T-helper 17 cell (primary cell): ENCODE measurements at places on chromosomes 13 and 19.
A peak's percentile ranks its signal among the peaks of the same experiment; 100 is the strongest.

DNA sequence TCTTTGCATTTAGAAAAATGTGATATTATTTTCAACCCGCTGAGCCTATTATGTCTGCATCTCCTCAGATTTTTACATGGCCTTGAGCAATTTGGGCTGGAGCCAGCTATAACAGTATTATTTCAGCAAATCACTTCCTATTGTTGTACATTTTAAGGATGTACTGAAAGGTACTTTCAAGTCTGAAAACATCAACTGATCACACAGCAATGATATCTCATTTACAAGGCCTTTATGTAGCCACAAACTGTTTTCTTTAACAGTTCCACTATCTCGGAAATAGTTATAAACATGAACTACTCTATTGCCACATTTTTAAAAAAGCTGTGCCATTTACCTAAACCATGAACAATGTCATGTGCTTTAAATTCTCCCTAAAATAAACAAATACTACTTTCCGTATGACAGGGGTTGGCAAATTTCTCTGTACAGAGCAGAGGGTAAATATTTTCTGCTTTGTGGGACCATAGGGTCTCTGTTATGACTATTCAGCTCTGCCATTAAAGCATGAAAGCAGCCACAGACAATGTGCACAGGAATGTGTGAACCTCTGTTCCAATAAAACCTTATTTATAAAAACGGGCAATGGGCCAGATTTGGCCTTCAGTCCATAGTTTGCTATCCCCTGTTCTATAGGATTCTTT, 560.4 kb downstream of the GPC6 start:
- no peak for DNase-seq

DNA sequence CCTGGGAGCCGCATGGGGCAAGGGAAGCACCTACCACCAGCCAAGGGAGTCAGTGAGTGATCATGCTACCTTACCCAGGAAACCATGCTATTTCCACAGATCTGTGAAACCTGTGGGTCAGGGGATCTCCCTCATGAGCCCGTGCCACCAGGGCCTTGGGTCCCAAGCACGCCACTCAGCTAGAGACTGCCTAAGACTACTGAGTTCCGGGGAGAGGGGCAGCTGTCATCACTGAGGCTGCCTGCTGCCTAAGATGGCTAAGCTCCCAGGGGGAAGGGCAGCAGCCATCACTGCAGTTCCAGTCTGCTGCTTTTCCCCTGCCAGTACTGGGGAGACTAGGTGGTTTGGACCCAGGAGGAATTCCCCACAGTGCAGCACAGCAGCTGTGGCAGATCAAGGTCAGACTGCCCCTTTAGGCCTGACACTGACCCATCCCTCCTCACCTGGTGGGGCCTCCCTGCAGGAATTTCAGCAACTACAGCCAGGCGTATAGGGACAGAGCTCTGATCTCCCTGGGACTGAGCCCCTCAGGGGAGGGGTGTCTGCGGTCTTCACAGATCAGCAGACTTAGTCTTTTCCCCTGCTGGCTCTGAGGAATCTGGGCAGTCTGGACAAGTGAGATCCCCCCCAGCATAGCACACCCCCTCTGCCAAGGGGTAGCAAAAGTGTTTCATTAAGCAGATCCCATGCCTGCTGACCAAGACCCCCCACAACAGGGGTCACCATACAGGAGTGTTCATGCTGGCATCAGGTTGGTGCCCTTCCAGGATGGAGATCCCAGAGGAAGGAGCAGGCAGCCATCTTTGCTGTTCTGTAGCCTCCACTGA, 26.9 kb downstream of the VSTM2B start:
- DNase-seq, result no peak

DNA sequence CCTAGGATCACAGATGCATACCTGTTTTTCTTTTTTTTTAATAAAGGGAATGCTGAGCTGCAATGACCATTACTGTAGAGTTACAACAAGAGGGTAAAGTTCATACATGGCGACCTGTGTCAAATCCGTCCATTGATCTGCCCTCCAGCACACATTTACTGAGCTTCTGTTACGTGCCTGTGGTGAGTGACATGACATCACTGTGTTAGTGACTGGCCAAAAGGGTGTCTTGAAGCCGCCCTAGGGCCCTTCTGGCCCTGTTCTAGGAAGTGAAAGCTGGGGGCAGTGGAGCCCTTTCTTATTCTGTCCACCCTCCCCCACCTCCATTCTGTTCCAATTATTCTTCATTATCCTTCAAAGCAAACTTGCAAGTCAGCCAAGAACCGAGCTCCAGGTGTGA, 66.3 kb downstream of the ZIC5 start:
- no peak for DNase-seq

- DNase-seq, result no peak
Measured at GRCh38 chr19:1183543-1184172, 9.6 kb upstream of the SBNO2 start.

GRCh38 chr13:37216331-37216730, 110.9 kb upstream of the CSNK1A1L start:
- DNase-seq, result no peak

DNA sequence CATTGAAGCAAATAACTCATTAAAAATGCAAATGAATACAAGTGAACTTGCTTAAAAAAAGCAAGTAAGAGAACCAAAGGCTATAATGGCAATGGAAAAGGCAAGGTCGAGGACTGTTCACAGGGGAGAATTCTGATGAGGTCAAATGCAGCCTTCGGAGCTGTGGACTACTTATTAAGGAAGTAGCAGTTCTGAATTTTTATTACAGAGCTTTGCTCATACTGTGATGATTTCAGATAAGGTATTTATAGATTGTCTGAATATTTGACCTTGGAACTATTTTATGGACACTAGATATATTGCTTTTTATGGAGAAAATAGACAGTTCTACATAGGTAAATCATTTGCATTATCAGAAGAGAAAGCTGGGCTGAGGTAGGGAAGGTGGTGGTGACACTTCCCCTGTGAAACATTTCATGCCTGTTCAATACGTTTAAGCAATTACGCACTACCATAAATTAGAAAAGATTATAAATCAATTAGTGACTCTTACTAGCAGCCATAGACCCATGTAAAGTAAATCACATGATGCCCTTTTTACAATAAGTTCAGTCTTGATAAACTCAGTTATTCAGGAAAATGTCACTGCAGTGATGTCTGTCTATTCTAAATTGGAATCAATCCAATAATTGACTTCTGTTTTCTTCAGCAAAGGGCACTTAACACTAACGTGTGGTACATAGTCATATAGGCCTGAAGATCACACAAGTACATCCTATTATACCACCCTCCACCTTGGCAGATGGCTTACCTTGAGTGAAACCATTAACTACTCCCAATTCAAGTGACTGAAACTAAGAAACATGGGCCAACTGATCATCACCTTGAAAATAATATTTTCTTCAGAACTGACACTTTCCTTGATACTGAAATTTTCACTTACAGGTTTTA, 260.0 kb downstream of the KLF12 start:
- DNase-seq, result no peak

DNA sequence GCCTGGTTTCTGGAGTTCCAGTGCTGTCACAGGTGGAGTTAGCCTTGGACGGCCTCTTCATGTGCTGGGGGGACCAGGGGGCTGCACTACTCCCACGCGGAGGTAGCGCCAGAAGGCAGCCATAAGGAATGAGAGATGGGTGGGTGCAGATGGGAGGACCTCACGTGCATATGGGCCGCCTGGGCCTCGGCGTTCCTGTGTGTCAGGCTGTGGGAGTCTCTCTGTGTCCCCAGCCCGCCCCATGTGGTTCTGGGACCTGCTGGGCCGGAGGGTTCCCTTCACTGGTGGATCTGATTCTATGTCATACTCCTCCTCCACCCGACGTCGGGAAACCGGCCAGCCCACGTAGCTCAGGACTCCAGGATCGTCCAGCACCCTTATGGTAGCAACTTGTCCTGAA, 149.0 kb upstream of the SOX1 start:
- no peak for DNase-seq

DNA sequence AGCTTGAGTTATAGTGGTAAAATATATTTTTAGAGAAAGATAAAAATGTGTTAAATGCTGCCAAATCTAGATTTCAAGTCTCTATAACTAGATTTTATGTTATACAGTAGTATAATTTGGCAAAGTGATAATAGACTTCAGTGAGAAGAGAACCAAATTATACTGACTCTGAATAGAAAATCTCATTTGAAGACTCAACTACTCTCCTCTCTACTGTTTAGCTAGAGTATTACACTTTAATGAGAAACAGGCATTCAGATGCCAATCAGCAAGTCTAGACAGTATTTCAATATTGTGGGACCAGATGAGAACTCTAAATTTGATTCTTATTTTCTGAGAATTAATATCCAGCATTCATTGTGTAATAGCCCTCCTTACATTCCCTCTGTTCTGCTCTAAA, 311.2 kb downstream of the SLITRK5 start:
- no peak for DNase-seq

DNA sequence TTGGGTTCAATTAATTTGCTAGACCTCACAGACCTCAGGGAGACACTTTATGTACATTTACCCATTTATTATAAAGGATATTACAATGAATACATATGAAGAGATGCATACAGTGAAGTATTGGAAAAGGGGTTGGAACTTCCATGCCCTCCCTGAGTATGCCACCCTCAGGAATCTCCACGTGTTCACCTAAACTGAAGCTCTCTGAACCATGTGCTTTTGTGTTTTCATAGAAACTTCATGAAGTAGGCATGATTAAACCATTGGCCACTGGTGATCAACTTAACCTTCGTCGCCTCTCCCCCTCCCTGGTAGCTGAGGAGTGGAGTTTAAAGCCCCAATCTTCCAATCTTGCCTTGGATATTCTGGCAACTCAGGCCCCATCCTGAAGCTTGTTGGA, 20.3 kb downstream of the ZNF160 start:
- DNase-seq, result no peak

GRCh38 chr13:111555268-111555808, 234.9 kb downstream of the TEX29 start:
- no peak for DNase-seq

DNA sequence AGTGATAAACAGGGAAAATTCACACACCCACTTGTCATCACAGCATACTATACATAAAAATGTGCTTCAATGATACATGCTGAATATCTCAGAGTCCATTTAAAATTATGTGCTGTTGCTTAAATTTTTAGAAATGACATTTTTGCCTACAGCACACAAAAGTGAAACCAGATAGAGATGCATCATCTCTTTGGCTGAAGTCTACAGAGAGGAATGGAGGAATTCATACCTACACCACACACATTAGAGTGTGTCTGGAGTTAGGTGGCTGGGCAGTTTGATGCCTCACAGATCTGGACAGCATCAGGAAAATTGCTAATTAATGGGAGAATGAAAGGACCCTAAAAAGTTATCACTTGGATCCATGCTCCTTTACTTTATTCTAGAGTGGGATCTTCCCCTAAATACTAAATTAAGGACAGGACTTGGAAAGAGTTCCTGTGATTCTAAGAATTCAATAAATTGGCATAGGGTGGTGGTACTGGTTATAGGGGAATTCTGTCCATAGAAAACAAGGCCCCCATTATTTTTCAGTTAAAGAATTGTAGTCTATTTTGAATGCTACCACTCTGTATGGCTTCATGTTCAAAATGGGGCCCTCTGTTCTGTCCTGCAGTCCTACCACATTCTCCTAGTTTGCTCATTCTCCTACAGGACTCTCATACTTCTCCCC, 41.3 kb downstream of the RCBTB2 start:
- DNase-seq, result no peak

GRCh38 chr13:100533588-100534041, 55.0 kb downstream of the GGACT start:
- no peak for DNase-seq

DNA sequence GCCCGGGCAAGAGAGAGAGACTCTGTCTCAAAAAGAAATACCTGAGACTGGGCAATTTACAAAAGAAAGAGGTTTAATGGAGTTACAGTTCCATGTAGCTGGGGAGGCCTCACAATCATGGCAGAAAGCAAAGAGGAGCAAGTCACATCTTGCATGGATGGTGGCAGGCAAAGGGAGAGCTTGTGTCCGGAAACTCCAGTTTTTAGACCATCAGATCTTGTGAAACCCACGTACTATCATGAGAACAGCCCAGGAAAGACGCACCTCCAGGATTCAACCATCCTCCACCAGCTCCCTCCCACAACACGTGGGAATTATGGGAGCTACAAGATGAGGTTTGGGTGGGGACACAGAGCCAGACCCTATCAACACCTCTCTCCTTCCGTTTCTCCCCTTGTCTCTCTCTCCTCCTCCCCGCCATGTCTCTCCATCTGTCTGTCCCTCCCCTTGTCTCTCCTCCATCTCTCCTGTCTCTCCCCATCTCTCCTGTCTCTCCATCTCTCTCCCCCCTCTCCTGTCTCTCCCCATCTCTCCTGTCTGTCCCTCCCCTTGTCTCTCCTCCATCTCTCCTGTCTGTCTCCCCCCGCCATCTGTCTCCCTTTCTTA, 10.0 kb downstream of the POLR2E start:
- DNase-seq, result no peak

- DNase-seq, result no peak
Measured at GRCh38 chr13:40026174-40026585, 370.7 kb downstream of the COG6 start.

GRCh38 chr19:17471410-17472125, 1.2 kb downstream of the SLC27A1 start:
- no peak for DNase-seq

- DNase-seq, result no peak
Measured at GRCh38 chr19:52603558-52604207, 33.6 kb downstream of the ZNF701 start.

- DNase-seq, result no peak
Measured at GRCh38 chr19:41428481-41428859, 1.3 kb upstream of the B3GNT8 start.

DNA sequence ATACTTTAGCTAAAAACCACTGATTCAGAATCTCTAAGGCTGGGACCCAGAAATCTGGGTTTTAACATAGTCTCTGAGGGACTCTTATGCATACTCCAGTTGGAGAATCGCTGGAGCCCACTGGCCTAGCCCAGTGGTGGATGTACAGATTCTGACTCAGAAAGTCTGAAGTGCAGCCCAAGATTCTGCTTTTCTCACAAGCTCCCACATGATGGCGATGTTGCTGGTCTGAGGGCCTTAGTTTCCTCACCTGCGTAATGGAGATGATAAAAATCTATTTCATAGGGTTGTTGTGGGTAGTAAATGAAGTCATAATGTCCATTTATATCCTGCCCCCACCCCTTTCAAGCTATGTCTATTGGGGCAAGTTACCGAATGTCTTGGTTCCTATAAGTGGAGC, 7.7 kb upstream of the CDADC1 start:
- peak; percentile 18 for DNase-seq

- DNase-seq, result no peak
Measured at GRCh38 chr13:37656247-37656940, 57.8 kb upstream of the POSTN start.

- no peak for DNase-seq
Measured at GRCh38 chr13:50401049-50401505, 385.8 kb downstream of the KCNRG start.

DNA sequence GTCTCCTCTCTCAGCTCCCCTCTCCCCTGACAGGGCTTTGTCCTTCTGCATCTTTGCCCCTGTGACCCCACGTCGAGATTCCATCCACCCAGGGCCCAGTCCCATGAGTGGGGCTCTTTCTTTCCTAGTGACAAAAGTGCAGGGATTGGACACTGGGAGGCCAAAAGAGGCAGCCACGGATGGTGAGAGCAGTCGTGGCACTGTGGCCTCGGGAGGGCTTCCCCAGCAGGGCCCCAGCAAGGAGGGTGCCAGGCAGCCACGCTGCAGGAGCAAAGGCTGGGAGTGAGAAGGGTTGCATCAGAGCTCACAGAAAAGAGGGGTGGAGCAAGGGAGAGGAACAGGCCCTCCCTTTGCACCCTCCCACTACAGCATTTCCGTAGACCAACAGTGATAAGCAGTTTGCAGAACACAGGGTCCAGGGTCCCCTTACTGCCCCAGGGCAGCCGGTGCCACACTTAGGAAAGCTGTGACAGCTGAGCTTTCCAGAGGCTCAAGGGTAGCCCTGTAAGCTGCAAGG, 4.9 kb downstream of the ZSCAN1 start:
- DNase-seq, result no peak

- DNase-seq, result no peak
Measured at GRCh38 chr13:110113284-110113764, 193.6 kb downstream of the COL4A1 start.
